Effector memory CD8-positive, alpha-beta T cell (primary cell): ENCODE measurements at places on chromosomes 6 and 20.

- DNase-seq: no peak
These were observed 20.4 kb downstream of the UTRN start for GRCh38 chr6:144305567-144305966.

- peak; percentile 23 for DNase-seq
These were observed 1.6 kb upstream of the PSMB8 start for GRCh38 chr6:32845384-32845884.

- no peak for DNase-seq
These were observed 56.5 kb upstream of the CCN2 start for GRCh38 chr6:132007474-132008190.

GRCh38 chr6:142802124-142802523, 142.9 kb downstream of the HIVEP2 start:
- DNase-seq: no peak

DNA sequence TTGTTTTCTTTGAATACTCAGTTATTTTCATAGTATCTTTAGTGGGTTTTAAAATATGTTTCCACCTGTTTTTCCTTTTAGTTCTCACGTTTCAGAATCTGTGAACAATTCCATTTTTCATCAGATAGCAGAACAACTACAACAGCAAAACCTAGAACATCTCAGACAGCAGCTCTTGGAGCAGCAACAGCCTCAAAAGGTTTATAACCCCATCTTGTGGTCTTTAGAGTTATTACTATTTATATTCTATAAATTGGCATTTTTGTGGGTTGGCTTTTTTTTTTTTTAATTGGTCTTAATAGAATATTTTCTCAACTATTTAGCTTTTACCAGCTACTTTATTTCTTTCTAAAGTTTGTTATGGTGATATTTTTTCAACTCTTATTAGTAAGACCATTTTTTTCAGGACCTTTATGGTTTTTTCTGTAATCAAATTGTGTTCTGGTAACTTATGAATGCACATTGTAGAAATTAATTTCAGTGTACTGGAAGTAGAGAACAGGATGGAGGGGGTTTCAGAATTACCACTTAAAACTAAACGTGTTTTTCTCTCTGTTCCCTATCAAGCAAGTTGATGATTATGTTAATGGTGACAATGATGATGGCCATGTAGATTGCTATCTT, 72.2 kb downstream of the SCAF8 start:
- no peak for DNase-seq
